ENCODE measurements at places on chromosomes 12 and 14.

DNA sequence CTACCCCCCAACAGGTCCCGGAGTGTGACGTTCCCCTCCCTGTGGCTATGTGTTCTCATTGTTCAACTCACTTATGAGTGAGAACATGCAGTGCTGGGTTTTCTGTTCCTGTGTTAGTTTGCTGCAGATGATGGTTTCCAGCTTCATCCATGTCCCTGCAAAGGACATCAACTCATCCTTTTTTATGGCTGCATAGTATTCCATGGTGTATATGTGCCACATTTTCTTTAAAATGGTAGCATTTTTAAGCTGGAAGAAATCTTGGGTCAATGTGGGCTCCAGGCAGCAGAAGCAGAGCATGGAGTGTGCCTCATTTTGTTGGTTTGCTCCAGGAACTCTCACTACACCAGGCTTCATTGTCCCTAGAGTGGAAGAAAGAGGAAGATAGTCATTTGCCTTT is 47.6 kb upstream of the ITPR2 start:
- no peak for DNase-seq

- no peak for DNase-seq
These were observed 961.8 kb downstream of the FLRT2 start for GRCh38 chr14:86491743-86492142.

GRCh38 chr12:2794736-2795289 is at the start of gene FKBP4:
Gene FKBP4 (plus strand): TSS chr12:2794970. CDS start chr12:2795140, 170 bp downstream.
- peak; percentile 72 for DNase-seq

- no peak for DNase-seq
These were observed 6.2 kb downstream of the AMN start for GRCh38 chr14:102928412-102929240.

- no peak for DNase-seq
These were observed 21.2 kb downstream of the TDG start for GRCh38 chr12:103986829-103987228.

GRCh38 chr14:103391048-103391447 is 5.8 kb downstream of the MARK3 start:
- DNase-seq = peak; percentile 33

DNA sequence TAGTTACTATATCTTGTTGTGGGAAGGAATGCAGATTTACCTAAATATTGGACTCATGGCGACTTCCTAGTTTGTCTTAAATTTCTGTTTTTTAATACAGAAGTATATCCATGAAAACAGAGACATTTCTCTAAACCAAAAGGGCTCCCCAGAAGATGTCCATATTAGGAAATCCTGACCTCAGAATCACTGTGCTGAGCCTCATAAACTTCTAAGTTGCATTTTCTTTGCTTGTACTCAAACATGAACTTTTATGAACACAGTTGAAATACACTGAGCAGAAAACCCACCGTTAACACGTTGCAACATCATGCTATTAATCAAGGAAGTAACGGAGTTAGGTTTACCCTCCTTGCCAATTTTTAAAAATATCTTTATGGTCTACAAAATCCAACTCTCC is 42.9 kb upstream of the NR2C1 start:
- no peak for DNase-seq

GRCh38 chr14:75299059-75299458 is 20.4 kb downstream of the FOS start:
- no peak for DNase-seq

- DNase-seq = no peak
These were observed 6.9 kb downstream of the DERA start for GRCh38 chr12:15918066-15918465.

GRCh38 chr12:24814379-24815113 is 134.4 kb downstream of the BCAT1 start:
- no peak for DNase-seq

DNA sequence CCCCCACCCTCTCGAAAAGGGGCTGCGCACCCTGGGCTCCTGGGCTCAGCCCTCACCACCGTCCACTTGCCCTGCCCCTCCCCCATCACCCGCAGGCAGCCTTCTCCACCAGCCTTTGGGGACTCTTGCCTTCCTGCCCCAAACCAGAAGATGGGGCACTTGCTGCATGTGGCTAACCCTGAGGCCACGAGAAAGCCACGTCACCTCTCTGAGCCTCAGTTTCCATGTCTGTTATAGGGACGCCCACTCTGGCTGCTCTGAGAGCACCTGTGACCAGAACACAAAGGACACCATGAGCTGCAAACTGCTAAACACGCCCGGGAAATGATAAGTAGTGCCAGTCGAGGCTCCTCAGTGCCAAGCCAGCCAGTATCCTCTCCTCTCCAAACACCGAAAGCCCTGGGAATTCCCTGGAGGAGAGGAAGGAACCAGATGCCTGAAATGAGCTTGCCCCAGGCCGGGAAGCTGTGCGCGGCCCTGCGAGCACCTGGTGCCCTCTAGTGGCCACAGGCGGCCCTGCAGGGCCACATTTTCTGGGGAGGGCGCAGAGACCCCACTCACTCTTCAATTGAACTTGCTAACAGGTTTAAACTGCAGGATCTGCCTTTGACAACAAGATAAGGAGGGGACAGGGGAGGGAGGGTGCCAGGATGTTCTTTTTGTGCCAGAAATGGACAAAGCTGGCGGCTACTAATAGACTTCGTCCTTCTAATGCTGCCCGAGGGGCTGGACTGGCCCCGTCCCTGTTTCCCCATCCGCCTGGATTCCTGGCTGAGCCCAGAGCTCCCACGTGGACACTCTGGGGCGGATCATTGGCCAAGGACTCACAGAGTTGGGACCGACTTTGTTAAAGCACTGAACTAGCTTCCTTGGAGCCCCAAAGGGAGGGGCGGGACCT is 10.2 kb upstream of the SERPINA9 start:
- peak; percentile 44 for DNase-seq

GRCh38 chr12:29713729-29714128 is 70.0 kb downstream of the TMTC1 start:
- DNase-seq = no peak

GRCh38 chr14:52299692-52300278 is 14.3 kb upstream of the PTGER2 start:
- peak; percentile 26 for DNase-seq

DNA sequence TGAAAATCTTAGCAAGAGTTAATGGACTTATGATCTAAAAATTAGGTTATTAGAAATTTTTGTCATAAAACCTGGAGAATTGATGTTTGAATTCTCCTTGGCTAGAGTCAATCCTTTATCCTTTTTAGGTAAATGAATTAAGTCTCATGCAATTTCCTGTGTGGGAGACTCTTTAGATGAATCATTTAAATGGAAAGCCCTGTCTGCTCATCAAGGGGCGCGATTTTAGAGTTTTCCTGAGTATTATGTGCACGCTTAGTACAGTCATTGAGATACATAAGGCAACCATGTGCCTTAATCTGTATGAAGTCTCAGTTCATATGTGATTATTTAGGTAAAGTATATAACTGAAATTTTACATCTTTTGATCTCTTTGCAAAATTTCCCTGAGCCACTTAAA is 974.7 kb downstream of the NRXN3 start:
- no peak for DNase-seq

- DNase-seq = no peak
These were observed 16.0 kb downstream of the DBX2 start for GRCh38 chr12:45034861-45035265.

DNA sequence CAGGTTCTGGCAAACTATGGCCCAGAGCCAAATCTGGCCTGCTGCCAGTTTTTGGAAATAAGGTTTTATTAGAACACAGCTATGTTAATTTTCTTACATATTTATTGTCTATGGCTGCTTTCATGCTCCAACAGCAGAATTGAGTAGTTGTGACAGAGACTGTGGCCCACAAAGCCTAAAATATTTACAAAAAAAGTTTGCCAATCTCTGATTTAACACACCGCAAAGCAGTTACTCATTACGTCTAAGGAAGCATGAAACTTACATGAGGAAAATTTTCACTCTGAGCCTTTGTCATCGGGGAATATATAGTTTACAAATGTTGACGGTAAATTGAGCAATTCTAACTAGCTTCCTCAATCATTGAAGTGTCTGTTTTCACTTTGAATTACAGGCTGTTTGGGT is 96.5 kb downstream of the UNC79 start:
- DNase-seq = no peak

- DNase-seq = no peak
These were observed 17.1 kb upstream of the DLK1 start for GRCh38 chr14:100709289-100710284.

DNA sequence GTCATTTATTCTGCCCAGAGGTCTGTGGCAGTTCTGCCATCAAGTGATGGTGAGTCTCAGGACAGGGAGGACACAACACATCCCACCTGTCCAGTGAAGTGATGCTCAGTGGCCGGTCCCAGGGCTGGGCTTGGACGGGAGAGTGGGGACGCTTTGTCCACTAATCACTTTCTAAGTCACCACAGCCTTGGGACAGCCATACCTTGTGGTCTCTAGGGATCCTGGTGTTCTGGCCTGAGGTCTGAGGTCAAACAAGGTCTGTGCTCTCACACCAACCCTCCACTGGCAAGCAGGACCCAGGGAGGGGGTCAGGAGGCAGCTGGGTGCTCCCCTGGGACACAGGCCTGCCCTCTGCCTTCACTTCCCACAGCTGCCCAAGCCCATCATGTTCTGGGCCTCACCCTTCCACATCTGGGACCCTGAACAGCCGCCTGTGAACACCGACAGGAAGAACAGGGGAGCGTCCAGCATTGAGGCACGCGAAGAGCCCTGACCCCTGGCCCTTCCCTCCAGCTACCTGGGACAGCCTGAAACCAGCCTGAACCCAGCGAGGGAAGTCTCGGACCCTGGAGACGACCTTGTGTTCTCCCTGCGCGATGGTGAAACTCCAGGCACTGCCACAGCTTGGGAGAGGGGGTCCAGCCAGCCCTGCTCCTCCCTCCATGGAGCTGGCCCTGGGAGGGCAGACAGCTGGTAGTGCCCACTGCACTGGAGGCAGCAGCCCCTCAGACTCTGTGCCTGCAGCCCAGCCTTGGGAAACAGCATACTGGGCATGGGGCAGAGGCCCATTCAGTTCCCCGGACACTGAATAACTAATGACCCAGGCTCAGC is 19.7 kb upstream of the GPR132 start:
- no peak for DNase-seq

DNA sequence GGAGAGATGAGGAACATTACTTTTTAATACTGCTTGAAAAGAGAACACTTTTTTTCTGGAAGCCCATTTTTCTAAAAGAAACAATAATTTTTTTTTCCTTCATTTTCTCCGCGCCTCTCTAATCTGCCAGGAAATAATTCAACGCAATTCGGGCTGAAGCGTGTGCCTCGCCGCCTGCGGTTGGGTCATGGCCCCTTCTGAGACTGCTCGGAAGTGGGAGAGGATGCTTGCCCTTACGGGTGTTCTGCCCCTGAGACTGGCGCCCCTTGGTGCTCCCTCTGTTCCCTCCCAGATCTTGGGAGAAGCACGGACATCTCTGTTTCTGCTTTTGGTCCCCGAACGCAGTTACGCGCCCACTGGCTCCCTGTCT is 332 bp upstream of the TBC1D30 start:
- no peak for DNase-seq

DNA sequence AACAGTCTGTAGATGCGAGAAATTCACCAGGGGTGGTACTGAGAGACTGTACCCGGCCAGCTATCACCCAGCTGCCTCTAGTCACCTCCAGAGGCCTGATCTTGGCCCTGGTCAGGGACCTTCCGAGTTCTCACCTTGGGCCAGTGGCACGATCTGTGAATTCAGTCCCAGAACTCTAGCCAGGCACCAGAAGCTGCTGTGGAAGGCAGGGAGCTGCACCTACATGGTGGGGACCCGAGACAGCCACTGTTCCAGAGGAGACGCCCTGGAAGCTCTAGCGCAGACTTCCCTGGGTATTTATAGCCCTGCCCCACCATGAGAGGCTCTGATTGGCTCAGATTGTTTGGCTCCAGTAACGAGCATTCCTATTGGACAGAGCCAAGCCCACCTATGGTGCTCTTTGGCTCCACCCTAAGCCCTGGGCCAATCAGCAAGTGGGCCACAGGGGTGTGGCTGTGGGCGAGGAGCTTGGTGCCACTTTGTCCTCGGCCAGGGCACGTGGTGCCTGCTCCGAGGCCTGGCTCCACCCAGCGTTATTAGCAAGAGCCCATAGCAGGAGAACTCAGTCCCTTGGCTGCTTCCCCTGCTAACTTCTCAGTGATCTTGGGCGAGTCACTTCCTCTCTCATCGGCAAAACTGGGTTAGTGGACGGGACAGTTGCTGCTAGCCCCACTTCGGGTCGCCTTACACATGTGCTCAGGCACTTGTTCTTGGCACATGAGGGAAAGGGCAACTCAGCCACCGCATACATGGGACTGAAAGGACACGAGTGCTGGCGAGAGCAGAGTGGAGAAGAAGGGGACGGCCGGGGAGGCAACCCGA is 89.0 kb upstream of the BCL11B start:
- DNase-seq = no peak

GRCh38 chr12:1001507-1001906 is 10.5 kb downstream of the ERC1 start:
- no peak for DNase-seq

- DNase-seq = no peak
These were observed 393.2 kb downstream of the BCAT1 start for GRCh38 chr12:24555730-24556129.

DNA sequence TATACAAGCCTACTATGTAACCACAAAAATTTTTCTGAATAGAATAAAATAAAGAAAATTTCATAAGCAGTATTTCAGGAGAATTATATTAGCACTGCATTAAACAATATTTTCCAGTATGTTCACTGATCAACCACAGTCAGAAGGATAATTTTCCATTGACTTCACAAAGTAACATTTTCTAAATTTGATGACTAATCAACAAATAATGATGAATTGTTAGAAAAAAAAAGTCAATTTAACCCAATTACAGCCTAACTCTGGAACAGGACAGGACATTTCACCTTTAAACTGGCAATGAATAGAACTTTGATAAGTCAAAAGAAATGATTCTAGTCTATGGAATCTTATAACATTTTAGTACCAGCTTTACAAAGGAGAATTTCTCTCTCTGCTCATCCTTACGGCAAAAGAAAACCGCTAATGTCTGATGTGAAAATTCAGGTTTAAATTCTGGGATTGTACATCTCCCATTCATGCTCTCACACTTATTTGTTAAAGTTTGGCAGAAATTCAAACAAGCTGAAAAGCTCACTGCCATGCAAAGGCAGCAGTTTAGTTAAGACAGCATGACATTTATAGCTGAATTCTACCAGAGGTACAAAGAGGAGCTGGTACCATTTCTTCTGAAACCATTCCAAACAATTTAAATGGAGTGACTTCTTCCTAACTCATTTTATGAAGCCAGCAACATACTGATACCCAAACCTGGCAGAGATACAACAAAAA is 84.5 kb downstream of the MDGA2 start:
- DNase-seq = no peak
